ENCODE measurements at places on chromosomes 3 and 15.
A peak's percentile ranks its signal among the peaks of the same experiment; 100 is the strongest.

- DNase-seq = peak; percentile 76
These were observed 29.4 kb upstream of the FBN1 start for GRCh38 chr15:48674876-48675275.

- peak; percentile 6 for DNase-seq
These were observed 156.2 kb upstream of the LMCD1 start for GRCh38 chr3:8345398-8345797.

- DNase-seq = no peak
These were observed 103.1 kb downstream of the TMEM266 start for GRCh38 chr15:76162784-76163456.

- DNase-seq = peak; percentile 18
These were observed 29.7 kb downstream of the MINDY4B start for GRCh38 chr3:150875548-150875947.

DNA sequence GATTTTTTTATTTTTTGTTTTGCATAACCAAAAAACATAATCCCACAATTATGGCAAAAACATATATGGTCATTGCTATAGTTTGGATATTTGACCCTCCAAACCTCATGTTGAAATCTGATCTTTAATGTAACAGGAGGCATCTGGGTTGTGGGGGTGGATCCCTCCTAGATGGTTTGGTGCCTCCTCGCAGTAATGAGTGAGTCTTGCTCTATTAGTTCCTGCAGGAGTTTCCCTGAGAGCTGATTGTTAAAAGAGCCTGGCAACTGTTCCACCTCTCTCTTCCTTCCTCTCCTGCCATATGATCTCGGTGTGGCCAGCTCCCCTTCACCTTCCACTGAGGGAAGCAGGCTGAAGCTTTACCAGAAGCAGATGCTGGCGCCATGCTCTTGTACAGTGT is 33.2 kb upstream of the TRIM59 start:
- DNase-seq = no peak

DNA sequence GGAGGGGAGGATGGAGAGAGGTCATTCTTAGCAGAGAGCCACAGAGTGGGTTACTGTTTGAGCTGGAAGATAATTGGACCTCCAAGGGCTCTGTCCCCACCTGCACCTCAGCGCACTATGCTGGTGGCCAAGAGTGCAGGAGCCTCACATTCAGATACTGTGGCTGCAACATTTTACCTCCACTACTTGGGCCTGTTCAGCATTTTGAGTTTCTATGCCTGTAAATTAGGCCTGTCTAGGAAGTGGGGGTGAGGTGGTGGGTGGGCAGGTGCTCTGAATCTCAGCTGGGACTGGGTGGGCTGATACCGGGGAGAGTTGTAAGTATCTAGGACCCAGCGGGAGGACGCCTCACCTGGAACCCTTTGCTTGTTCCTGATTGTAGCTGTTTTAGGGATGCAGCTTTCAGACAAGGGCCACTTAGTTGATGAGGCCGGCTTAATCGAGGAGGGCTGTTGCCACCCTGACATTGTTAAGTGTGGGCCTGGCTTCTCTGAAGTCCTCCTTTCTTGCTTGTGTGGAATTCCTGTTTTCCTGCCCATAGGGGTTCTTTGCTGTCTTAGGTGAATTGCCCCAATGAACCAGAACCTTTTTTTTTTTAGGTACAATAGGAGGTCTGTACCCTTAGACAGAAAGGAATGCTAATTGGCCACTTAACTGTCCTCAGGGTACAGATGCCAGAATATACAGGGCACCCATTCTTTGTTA is 83.8 kb downstream of the SMAD3 start:
- DNase-seq = peak; percentile 13

- peak; percentile 15 for DNase-seq
These were observed 40.5 kb upstream of the CDV3 start for GRCh38 chr3:133532951-133533350.

DNA sequence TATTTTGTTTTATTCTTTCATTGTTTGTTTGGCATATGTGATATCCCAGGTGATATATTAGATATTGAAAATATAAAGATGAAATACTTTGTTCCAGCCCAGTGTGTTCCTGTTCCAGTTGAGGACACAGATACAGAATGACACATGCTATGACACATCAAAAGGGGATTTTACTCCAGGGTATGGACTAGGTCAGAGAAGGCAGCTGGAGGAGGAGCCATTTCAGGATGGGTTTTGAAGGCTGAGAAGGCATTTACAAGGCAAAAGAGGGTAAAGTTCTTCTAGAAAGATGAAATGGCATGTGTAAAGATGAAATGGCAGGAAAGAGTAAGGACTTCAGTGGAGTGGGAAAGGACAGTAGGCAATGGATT is 163.8 kb downstream of the ZIC1 start:
- peak; percentile 34 for DNase-seq

DNA sequence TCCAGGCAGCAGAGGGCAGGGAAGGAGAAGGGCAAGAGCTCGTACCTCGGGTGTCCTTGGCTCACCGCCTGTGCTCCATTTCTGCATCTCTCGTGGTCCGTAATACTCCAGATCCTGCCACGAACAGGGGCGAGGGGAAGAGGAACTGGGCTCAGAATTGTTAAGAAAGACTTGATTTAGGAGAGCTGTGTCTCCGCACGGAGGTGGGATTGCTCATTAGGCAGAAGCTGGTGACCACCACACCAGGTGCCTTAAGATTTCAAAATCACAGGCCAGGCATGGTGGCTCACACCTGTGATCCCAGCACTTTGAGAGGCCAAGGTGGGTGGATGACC is 37.2 kb upstream of the BDH1 start:
- DNase-seq = no peak

DNA sequence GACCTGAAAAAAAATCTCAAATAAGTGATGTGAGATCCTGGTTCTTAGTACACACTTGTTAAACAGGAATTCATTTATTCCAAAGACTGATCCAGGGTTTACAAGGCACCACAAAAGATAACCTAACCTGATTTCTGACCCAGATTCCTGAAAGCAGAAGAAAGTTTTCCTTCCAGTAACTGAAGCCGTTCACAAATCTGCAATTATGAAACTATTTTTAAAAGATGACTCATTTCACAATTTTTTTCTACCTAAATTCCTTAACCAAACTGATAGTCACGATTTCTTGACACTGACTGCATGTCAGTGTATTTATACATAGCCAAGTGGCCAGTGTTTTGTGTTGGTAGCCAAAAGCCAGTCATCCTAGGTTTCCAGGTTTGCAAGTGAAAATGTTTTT is 17.1 kb downstream of the SLC9A9 start:
- peak; percentile 72 for DNase-seq

GRCh38 chr3:193831495-193832455 is 238.8 kb downstream of the OPA1 start:
- no peak for DNase-seq

DNA sequence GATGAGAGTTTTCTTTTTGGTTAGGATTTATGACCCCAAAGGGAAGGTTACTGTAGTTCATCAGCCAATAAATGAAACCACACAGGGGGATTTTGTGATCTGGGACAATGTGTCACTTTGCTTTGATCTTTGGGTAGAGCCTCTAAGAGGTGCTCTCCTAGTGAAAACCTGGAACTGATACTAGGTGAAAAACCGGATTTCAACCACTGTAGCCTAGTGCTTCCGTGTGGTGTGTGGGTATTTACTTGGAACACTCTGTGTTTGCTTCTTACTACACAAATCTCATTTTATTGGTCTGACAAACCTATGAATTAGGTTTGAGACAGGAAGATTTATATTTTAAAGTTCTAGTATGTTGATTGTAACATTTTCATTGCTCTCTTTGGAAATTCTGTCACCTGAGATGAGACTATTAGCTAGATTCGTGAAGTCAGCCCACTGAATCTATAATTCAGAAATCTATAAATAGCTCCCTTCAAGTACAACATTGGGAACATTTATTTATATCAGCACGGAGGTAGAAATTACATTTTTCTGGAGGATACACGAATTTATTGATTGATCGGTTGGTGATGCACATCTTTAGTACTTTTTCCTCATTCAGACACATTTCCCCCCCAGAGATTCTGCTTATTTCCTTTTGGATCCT is 119.8 kb downstream of the AKAP13 start:
- DNase-seq = no peak

GRCh38 chr15:70636540-70637165 is 126.7 kb downstream of the UACA start:
- peak; percentile 33 for DNase-seq

- DNase-seq = no peak
These were observed 447.3 kb upstream of the KCNMB2 start for GRCh38 chr3:178088963-178089362.

DNA sequence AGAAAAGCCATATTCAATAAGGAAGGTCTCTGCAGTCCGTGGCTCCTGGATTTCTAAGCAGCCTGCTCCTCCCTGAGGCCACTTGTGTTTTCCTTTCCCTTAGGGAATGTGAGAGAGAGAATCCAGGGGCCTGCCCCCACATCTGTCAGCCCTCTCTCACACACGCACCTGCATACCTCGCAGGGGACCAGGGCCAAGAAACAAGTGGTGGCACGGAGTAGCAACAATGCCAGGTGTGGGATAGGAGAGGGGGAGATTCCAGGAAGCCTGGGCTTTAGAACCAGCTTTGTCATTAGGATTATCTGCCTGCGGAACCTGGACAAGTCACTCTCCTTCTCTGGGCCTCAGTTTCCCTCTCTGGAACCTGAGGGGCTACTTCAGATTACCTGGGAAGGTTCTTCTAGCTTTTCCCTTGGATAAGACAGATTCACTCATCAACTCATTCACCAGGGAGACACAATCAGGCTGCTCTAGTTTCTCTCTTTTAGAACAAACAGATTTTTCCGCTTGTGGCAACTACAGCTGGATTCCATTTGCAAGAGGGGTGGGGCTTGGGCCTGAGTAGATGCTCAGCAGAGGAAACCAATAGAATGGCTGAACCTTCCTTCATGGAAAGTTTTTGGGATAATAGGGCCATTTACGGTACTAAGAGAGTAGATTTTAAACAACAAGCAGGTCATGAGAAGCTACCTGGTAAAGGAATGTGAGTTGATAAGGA is 19.5 kb downstream of the BCL6 start:
- peak; percentile 28 for DNase-seq

GRCh38 chr15:88693191-88693590 is 54.4 kb downstream of the ISG20 start:
- DNase-seq = no peak

- DNase-seq = no peak
These were observed 148.7 kb downstream of the SI start for GRCh38 chr3:164929642-164930041.

DNA sequence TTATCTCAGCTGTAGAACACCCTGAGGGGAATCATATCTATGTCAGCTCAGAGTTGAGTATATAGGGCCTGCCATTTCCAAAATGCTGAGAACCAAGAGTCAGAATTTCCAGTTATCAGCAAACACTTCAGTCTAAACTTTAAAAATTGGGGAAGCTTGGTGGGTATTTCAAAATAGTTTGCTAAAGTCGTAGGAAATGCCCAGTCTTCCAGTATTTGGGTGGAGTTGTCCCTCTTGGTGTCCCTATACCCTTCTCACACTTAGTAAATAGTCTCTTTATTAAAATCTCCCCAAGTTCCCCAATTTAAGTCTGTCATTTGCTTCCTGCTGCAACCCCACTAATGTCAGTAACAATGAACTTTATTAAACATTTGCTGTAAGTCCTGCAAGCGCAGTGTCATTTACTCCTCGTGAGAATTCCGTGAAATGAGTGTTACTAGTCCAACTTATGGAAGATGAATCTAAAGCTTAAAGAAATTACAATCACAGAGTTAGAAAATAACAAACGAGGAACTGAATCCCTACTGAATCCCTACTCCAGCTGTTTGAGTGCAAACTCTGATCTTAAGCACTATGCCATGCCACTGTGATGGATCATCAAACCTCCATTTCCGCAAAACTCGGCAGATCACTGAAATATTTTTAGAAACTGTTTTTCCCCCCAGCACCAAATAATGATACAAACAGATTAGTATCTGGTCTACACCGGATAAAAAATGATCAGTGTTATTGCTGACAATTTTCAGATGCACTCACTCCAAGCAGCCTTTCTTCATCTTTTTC is 341.7 kb upstream of the PROK2 start:
- DNase-seq = no peak

GRCh38 chr15:70538278-70538677 is 225.1 kb downstream of the UACA start:
- DNase-seq = no peak

DNA sequence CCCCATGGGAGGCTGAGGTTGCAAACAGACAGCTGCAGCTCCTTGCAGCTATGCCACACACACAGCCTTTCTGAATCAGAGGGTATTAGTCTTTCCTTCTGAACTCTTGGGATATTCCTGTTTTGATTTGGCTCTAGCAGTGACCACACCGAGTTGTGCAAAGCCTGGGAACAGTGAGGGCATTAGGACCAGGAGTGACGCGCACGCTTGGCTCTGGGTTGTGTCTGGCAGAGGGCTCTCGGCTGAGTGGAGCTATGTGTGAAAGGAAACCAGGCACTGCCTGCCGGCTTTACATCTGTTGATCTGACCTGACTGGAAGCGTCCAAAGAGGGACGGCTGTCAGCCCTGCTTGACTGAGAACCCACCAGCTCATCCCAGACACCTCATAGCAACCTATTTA is at the start of gene GALNT15:
Gene GALNT15 (plus strand): TSS at position 292 of the 400 bp plus-strand sequence. CDS start 472 bp downstream, outside the sequence.
- DNase-seq = peak; percentile 99

- DNase-seq = no peak
These were observed 30.2 kb upstream of the MAGEF1 start for GRCh38 chr3:184741798-184742675.

GRCh38 chr3:97969541-97969940 is 2.7 kb downstream of the RIOX2 start:
- no peak for DNase-seq

- DNase-seq = peak; percentile 97
These were observed 71.5 kb upstream of the PLXNA1 start for GRCh38 chr3:126911162-126912026.

- no peak for DNase-seq
These were observed 69.9 kb downstream of the PTPRG start for GRCh38 chr3:61631108-61631769.

- no peak for DNase-seq
These were observed 106.8 kb downstream of the MBNL1 start for GRCh38 chr3:152375546-152375945.

- no peak for DNase-seq
These were observed 300.5 kb upstream of the LRRFIP2 start for GRCh38 chr3:37474901-37475331.

DNA sequence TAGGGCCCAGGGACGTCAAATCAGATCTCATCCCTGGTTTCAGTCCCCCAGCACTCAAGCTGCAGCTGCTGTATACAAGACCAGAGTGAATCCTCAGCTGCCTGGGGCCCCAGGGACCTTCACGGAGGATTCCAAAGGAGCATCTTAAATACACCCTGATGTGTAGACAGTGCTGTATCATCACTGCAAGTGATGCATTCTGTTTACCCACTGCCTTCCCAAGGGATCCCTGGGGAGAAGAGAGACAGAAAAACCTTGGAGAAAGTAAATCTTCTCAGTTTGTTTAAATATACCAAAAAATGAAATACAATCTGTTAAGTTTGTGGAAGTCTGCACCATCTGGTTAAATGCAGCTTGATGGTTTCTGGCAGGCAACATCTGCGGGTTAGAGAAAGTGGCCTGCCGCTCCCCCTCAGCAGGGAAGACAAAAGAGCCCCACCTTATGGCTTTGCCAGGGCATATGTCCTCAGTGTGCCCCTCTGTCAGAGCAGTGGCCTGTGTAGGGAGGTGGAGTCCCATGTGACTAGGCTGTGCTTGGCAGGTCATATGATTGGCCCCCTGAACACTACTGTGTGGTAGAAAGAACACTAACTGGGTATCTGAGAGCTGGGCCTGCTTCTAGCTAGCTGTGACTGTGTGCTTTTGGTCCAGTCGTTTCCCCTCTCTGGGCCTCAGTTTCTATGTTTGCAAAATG is 222.2 kb upstream of the TRIM42 start:
- no peak for DNase-seq

- DNase-seq = no peak
These were observed 1.4 kb downstream of the LRRC31 start for GRCh38 chr3:169868369-169868768.

GRCh38 chr3:55157731-55158130 is 229.9 kb upstream of the LRTM1 start:
- peak; percentile 57 for DNase-seq
